ENCODE measurements at places on chromosomes 5 and 9. TPM values are rescaled to one million over a fixed set of nuclear protein-coding genes. Genes with fewer than 3 reads are reported as not detected.
A peak's percentile ranks its signal among the peaks of the same experiment; 100 is the strongest.

DNA sequence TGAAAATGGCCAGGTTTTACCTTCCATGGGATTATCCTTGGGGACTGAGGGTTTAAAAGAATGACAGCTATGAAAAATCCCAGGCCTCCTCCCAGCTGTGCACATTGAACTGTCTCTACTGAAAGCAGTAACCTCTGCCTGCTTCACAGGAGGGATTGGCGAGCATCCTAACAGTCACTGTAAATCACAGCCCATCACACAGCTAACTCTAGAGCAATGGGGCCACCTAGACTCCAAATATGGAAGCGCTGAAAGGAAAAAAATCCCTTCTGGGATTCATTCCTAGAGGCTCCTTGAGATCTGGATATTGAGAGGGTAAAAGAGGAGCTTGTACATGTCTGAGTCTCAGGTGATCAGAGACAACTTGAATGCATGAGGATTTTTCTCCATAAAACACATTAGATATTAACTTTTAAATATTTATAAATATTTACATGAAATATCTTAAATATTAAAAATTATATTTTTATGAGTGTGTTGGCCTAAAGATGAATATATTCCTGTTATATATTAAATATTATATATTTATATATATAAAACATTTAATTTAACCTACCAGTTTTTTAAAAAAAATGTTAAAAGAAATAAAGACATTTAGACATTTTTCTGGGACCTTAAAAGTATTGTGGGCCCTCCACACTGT lies 133.8 kb upstream of the SLC24A2 start:
- DNase-seq: peak; percentile 31

GRCh38 chr5:126419102-126419501 lies 4.1 kb upstream of the GRAMD2B start:
- DNase-seq: no peak

GRCh38 chr9:121548666-121549065 lies 49.0 kb upstream of the GGTA1 start:
- no peak for DNase-seq

DNA sequence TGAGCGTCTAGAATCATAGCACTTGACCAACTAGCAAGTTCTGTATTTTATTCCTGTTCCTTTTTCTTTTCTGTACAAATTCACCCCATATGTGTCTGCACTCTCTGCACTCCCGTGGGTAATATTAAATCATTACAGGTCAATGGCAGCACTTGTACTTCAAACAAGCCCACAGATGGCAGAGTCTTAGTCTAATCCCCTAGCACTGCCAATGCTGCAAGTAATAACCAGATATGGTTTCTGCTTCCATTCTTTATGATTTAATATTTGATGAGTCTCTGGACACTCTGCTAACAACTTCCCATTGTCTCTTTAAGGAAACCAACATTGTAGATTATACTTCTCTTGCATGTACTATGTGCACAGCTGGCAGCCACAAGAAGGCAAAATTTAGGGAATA lies 343.8 kb upstream of the CHD1 start:
- DNase-seq: peak; percentile 1

- DNase-seq: peak; percentile 49
Observed at GRCh38 chr5:153900703-153901395, 137.9 kb downstream of the FAM114A2 start.

DNA sequence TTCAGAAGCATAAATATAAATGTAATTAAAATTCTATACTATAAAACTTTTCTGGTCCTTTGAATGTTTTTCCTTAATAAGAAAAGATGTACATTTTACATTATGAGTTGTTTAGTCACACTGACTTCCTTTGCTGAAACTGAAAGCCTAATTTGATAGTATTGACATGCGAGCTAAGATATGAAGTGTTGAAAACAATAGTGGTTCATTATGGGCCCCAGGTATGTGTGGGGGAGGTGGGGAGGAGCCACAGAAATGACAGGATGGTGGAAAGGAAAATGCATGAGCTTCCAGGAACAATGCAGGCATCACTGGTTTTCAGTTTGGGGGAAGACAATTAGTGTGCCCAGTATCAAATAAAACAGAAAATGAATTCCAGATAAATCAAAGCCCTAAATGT lies 35.4 kb upstream of the RLN1 start:
- DNase-seq: no peak

DNA sequence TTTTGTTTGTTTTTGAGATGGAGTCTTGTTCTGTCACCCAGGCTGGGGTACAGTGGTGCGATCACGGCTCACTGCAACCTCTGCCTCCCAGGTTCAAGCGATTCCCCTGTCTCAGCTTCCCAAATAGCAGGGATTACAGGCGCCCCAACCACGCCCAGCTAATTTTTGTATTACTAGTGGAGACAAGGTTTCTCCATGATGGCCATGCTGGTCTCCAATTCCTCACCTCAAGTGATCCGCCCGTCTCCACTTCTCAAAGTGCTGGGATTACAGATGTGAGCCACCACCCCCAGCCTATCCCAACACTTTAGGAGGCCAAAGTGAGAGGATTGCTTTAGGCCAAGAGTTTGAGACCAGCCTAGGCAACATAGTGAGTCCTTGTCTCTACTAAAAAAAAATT lies 19.3 kb downstream of the SPZ1 start:
- DNase-seq: no peak

The MAN2A1 gene
- 39.6 TPM for polyA plus RNA-seq

The MYMK gene
- 82.7 TPM for polyA plus RNA-seq

The DOCK8 gene
- polyA plus RNA-seq: 8.2 TPM

The ACER2 gene
- polyA plus RNA-seq: 1.2 TPM

The NEUROG1 gene
- polyA plus RNA-seq: not detected

The GMCL2 gene
- not detected for polyA plus RNA-seq

The INSL6 gene
- polyA plus RNA-seq: 0.58 TPM

The HTR1A gene
- not detected for polyA plus RNA-seq

All from hindlimb muscle (tissue), 1 donor.